CD4-positive, alpha-beta T cell (primary cell): ENCODE measurements at places on chromosomes 6 and 20.

- DNase-seq = no peak
These were observed 46.5 kb downstream of the NFATC2 start for GRCh38 chr20:51495921-51496545.

DNA sequence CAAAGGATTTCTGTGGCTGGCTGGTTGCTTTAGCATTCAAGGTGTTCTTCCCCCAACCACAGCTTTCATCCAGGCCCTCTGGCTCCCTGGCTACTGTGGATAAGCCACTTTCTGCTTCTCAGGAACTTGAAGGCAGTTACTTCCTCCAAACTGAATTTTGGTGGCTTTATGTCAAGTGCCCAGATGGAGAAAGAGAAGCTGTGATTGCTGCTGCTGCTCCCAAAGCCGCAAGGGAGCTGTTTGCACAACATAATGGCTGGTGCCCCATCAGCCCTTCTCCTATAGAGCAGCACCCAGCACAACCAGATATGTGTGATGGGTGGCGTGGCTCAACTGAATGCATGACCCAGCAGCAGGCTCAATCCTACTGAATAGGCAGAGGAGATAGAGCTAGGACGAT lies 465.2 kb downstream of the MAFB start:
- DNase-seq = no peak

GRCh38 chr6:132954222-132954621 lies 139.9 kb downstream of the RPS12 start:
- no peak for DNase-seq

DNA sequence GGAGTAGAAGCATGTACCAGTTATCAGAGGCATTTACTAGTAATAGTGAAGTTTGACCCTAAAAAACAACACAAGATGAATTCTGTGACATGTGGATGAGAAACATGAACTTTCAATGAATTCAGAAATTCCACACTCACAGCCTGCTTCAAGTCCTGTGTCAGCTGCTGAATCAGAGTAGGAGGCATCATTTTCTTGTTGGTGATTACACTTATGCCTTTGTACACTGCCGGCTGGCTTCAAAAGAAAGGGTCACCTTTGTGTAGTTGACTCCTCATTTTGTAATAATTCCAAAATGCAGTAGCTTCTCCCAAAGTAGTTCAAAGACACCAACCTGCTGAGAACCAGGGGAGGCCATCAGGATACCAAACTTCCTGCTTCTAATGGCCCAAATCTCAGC lies 165.5 kb downstream of the BACH2 start:
- no peak for DNase-seq

DNA sequence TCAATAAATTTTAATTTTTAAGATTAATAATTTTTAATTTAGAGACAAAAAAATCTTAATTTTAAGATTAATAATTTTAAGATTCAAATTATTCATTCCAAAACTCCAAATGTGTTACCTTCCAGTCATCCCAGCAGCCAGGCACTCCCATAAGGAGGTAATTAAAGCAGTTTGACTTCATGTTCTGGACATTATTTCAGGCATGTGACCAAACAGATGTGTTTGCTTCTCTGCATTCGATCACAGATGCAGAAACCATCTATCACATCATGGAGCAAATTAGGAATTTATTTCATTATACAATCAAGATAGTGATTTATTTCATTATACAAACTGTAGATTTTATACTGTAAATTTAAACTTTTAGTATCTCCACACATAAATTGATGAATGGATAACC lies 150.3 kb downstream of the AKAP7 start:
- DNase-seq = no peak

DNA sequence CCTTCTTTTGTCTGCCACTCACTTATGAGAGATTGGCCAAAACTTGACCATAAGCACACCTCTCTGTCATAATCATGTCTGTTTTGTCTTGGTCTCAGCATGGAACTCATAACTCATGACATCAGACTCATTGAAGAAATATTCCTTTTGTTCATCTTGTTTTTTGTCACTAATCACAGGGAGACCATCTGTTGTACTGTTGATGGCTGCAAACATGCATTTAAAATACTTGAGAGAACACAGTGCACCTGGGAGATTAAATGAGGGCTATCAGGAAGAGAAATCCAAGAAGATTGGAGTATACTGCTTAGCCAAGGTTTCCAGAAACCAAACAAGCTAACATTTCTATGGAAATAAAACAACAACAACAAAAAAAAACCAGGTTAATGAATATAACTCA lies 689.7 kb downstream of the EPM2A start:
- no peak for DNase-seq

- DNase-seq = no peak
These were observed 4.5 kb upstream of the TREM2 start for GRCh38 chr6:41167173-41167963.

DNA sequence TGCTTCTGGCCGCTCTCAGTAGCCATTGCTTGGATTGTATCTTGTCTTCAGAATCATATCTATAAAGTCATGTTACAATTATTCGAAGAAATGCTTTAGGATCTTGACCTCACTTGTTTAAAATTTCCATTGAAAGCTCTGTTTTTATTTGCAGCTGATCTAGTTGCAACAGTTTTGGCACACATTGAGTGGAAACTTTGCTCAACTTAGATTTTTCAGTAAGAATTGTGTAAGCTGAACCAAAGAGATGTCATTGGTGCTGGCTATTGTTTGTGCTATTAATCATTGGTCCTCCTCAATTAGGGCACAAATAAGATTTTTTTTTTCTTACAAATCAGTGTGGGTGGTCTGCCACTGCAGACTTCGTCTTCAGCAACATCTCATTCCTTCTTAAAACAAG lies 649.2 kb downstream of the MMUT start:
- DNase-seq = no peak

- DNase-seq = no peak
These were observed 508.9 kb upstream of the SULF2 start for GRCh38 chr20:48294196-48294595.

GRCh38 chr6:19322691-19323485 lies 514.3 kb upstream of the ID4 start:
- DNase-seq = no peak

- no peak for DNase-seq
These were observed 227.0 kb downstream of the BMP2 start for GRCh38 chr20:6994452-6994851.

DNA sequence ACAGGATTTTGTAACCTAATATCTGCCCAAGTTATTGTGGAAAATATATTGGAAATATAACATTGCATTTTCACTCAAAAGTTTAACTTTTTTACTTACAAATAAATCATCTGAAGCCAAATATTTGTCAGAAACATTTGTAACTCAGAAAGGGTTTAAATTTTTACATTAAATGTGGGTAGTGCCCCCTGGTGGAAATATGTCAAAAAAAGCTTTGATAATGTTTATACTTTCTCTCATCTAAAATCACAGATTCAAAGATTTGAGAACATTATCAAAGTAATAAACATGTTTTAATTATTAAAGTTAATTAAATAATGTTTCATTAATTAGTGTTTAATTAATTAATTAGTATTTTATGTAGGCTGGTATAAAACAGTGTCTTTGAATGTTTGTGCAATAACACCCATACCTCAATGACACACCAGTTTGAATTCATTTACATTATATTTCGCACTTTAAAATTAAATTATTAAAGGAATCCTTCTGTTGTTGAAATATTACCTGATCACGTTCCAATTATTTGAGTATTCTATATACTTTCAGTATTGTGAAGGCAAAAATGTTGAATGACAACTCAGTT lies 320.1 kb upstream of the FKBP1C start:
- DNase-seq = no peak
